ENCODE measurements at places on chromosomes 1 and 21.

DNA sequence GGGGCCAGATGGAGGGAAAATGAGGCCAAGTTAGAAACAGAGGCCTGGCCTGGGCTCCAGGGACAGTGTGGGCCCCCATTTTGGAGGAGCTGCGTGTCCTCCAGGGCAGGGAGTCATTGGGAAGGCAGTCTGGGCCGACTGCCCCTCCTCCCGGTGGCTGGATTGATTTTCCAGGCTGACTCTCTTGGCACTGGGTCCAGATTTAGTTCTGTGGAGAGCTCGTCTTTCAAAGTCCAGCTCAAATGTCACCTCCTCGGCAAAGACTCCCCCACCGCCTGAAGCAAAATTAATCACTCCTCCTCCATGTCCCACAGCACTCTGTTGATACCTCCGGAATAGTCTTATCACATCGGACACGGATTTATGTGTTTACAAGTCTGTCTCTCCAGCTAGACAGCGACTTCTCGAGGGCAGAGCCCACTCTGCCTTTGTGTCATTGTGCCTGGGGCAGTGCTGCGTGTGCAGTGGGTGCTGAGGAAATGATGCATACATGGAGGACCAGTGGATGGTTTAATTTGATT is 175.1 kb downstream of the CAMTA1 start:
- no peak for DNase-seq

DNA sequence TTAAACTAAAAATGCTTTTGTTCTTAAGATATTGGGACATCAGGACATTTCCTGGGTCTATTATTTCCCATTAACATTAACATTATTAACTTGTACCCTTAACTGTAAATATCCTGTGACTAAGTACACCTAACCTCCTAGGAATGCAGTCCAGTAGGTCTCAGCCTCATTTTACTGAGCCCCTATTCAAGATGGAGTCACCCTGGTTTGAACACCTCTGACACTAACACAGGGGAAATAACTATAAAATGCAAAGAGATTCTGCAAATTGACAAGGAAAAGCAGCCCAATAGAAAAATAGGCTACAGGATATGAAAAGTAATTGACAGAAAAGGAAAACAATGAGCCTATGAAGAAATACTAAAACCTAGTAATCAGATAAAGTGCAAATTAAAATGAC is 11.6 kb upstream of the NCMAP start:
- DNase-seq, result no peak

- DNase-seq, result no peak
Measured at GRCh38 chr1:110600716-110601115, 5.4 kb downstream of the KCNA2 start.

DNA sequence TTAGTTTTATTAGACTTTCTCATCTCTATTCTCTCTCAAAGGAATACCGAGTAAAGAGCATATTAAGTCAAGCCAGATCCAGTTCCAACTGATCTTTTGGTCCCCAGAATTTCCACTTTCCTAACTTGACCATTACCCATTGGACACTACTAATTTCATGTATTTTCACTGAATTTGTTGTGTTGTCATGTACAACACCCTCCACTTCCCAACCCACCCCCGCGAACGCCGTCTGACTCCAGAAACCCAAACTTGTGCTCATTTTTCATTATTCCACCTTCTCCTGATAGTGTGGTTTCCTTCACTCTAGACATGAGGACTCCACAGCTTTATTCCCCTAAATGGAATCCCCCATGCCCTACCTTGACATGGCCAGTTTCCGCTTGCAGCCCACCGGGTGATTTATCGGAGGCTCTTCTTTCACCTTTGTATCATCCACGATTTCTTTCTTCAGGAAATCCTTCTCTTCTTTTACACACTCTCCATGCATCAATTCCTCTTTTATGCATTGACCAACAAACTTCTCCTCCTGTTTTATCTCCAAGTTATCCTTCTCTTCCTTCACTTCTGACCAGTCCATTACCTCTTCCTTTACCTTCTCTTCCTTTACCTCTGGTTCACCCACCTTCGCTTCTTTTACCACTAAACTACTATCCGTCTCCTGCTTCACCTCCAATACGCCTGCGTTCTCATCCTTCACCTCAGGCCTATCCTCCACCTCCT is 805 bp downstream of the ZNHIT6 start:
- DNase-seq, result no peak

GRCh38 chr1:64775113-64775512 is 30.2 kb downstream of the RAVER2 start:
- DNase-seq, result no peak
